ENCODE measurements at places on chromosomes 7 and 10.

DNA sequence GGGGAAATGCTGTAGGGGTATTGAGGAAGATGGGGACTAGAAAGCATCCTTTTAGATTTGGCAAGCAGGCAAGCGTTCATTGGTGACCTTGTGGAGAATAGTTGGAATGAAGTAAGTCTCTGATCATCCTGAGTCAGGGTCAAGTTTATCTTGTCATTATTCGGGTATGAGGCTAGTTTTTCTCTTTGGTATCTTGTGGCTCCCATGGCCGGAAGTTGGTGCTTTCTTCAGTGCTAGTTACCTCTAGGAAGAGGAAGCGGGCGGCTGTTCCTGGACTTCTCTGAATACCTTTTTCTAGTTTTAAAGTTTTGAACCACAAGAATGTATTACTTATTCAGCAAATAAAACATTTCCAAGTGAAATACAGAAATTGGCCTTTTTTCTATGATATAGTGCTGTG, 9.2 kb downstream of the CREM start:
- DNase-seq = no peak

DNA sequence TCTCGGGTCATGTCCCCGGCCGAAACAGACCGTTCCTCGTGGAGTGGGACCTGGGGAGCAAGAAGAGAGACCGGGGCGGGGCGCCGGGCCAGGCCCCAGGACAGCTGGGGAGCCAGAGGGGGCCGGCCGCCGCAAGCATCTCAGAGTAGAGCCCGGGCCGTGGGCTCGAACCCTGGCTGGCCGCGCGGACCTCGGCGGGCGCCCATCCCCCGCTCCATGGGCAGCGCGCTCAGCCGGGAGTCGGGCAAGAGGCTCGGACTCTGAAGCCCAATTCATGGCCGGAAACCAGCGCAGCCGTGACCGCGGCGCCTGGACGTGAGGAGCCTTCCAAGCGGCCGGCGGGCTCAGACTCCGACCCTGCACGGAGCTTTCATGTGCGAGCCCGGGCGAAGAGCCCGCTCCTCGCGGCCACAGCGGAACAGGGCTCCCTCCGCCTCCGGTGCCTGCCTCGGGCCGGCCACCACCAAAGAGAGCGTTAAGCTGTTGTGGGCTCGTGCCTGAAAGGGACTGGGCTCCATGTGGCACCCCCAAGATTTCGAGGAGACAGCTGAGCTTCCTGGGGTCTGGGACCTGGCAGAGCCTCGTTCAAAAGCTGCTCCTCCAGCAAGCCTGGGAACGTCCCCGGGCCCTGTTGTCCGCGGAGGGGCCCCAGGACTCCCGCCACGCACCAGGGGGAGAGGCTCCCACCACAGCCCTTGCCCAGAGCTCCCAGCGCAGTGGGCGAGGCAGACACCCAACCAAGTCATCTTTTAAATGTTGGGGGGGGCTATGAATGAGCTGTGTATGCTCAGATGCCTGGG, 757 bp upstream of the GRID1 start:
- no peak for DNase-seq

- no peak for DNase-seq
Observed at GRCh38 chr7:147912946-147913638, 677.5 kb upstream of the C7orf33 start.

DNA sequence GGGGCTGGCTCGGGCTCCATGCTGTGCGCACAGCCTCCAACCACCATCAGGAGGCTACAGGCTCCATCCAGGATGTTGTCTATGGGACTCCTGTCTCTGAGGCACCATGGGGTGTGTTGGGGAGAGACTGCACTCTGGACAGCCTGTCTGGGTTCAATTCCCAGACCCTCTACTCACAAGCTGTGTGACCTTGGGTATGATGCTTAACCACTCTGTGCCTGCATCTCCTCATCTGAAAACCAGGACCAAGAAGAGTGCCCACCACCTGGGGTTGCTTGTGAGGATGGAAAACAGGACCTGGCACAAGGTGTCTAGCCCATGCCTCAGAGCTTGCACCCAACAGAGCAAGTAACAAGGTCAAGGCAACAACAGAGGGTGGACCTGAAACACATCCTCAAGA, 109.8 kb downstream of the KCNMA1 start:
- DNase-seq = no peak

DNA sequence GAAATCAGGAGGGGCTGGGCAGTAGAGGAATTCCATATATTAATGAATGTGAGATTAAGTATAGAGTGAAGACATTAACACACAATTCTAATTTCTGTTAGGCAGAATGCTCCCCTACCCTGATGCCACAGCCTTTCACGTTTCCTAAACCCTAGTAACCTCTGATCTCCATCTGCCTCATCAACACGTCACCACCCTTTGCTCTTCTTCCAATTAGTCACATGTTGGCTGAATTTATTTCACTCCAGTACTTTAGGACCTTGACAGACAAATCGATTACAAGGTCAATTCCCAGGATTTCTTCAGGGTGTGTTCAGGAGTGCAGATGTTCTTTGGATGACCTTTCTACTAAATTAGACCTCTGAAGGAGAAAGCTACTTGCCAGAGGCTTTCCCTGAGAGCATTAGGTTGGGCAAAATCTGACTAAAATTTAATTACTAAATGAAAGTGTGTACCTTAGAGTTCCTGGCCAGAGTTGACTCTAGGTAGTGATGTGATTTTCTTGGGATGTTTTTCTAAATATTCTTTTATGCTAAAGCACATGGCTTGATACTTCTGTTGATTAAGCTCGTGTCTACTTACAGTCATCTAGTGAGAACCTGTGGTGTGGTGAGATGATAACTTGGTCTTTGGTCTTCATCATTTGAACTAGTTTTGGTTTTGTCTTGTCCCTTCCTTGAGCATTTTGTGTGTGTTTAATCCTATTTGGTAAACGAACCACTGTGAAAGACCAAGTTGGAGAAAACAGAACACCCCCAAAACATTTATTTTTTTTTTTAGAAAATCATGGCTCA, 12.7 kb downstream of the AGR2 start:
- no peak for DNase-seq

DNA sequence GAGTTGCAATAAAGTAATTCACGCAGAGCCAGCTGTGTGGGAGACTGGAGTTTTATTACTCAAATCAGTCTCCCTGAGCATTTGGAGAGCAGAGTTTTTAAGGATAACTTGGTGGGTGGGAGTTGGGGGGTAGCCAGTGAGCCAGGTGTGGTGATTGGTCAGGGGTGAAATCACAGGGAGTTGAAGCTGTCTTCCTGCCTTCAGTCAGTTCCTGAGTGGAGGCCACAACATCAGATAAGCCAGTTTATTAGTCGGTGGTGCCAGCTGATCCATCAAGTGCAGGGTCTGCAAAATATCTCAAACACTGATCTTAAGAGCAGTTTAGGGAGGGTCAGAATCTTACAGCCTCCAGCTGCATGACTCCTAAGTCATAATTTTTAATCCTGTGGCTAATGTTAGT, 3.3 kb upstream of the CYP51A1 start:
- no peak for DNase-seq

- no peak for DNase-seq
Observed at GRCh38 chr7:90846192-90846591, 250.1 kb downstream of the CDK14 start.

DNA sequence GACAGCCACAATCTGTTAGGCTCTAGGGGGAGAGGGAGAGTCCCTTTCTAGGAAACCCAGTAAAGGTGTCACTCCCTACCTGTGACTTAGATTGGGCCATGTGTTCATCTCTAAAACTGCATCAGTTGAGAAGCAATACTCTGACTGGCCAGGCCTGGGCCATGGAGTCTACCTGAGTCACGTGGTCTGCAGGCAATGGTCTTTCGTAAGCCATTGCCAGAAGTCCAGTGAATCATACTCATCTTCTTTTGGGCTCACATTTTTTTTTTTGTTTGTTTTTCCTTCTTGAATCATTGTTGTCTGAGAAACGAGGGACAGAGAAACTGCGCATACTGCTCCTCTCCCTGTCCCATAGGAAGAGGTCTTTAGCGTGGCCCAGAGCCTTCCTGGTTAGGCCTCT, 215.6 kb downstream of the CCSER2 start:
- DNase-seq = no peak

DNA sequence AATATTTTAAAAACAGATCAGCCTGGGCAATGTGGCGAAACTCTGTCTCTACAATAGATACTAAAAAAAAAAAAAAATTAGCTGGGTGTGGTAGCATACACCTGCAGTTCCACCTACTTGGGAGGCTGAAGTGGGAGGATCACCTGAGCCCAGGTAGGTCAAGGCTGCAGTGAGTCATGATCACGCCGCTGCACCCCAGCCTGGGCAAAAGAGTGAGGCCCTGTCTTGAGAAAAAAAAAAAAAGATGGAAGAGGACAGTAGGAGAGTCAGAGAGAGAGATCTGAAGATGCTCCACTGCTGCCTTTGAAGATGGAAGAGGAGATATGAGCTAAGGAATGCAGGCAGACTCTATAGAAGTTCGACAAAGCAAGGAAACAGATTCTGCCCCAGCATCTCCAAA, 181.9 kb downstream of the CALN1 start:
- DNase-seq = no peak

DNA sequence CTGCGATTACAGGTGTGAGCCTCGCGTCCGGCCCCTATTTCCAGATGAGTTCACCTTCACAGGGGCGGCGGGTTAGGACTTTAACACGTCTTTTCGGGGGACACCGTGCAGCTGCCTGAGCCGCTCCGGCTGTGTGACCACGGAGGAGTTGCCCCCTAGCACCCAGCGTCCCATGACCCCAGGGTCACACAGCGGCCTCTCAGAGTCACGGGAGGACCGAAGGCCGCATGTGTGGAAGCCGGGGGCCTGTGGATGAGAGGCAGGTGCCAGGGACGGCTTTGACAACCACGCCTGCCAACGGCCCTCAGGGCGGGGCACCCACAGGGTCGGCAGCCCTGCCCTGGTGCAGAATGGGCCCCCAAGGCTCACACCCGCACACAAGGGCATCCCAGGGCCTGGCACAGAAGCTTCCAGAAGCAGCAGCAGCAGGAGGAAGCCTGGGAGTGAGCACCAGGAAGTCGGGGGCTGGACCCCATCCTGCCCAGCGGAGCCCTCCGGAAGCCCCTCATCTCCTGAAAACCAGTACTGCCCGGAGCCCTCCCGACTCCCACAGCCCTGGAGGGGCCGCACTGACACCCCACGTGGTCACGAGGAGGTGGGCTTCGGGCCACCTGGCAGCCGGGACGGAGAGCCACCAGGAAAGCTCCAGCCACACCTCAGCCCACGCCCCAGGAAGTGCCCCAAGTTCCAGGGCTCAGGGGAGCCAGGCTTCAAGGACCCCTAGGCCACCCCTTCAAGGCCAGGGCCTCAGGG, 32.7 kb downstream of the ADAP1 start:
- DNase-seq = no peak

- DNase-seq = no peak
Observed at GRCh38 chr10:132316133-132316532, 8.4 kb upstream of the STK32C start.

GRCh38 chr10:123766012-123766411, 99.9 kb downstream of the GPR26 start:
- DNase-seq = no peak

GRCh38 chr10:69045441-69046300, 42.2 kb upstream of the SRGN start:
- DNase-seq = peak; percentile 96

GRCh38 chr10:12241810-12242529, 46.0 kb downstream of the CDC123 start:
- no peak for DNase-seq

DNA sequence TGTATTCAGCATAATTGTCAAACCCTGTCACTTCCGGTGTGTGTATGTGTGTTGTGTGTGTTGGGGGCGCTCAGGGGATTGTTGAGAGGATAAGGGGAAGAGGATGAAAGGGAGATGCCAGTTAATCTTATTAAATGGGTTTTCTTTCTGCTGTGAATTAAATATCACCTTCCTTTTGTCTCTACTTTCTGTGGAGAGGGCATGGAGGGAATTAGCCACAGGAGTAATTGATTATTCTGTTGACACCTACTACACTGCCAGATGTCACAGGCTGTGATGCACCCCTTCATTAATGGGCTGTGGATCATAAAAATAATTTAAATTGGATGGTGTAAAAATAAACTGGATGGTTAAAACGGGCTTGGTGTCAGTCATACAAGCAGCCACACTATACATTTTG, 311.9 kb downstream of the MDFIC start:
- no peak for DNase-seq

- DNase-seq = no peak
Observed at GRCh38 chr7:100210805-100211204, 8.9 kb upstream of the PVRIG start.

DNA sequence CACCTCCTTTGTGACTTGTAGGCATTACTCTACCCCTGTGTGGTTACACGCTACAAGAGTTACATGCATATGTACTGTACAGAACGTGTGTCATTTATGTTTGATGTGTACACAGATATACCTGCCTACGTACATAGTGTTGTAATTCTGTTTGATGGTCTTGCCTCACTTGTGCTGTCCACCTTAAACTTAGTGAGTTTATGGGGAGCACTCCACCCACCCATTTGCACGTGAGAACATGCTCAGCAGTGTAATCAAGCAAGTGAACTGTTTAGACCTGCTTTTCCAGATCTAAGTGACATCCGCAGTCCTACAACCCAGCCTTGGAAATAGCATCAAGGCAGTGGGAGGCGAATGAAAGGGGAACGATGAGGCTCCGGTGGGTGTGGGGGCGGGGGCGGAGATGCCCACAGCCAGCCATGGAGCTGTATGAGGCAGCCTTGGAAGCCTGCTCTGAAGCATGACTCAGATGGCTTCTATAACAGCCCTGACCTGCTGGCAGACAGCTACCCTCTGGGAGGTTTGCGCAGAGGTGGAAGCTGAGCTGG, 52.1 kb downstream of the SUFU start:
- DNase-seq = no peak

Data from T-helper 2 cell (primary cell).